ENCODE measurements at places on chromosomes 7 and 10.

GRCh38 chr7:150665896-150666295 is 19.6 kb upstream of the GIMAP2 start:
- no peak for DNase-seq

DNA sequence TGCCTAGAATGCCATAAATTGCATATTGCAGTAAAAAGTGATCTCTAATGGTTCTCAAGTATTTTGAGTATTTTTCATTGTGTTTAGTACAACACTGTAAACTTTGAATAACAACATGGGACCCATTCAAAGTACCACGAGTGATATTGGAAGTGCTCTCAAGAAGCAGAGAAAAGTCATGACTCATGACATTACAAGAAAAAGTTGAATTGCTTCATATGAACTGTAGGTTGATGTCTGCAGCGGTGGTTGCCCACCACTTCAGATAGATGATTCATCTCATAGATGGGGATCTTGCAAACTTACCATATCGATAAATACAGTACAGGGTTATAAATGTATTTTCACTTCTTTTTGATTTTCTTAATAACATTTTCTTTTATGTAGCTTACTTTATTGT is 33.9 kb downstream of the ENTPD1 start:
- DNase-seq, result no peak

DNA sequence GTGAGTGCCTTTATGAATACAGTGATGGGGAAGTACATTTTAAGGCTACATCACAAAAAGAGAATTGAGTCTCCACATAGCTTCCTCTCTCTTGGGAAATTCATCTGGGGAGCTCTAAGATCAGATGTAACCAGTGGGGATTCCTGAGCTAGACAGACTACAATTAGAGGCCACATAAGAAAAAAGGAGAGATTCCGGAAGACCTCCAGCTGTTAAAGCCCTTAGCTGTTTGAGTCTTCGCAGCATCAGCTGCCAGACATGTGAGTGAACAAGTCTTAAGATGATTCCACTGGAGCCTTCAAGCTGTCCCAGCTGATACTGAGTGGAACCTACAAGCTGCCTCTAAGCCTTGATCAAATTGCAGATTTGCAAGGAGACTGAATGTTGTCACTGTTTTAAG is 448.5 kb downstream of the NXPH1 start:
- DNase-seq, result no peak

GRCh38 chr10:102504179-102504975 is 605 bp downstream of the SUFU start:
- DNase-seq, result peak; percentile 57

DNA sequence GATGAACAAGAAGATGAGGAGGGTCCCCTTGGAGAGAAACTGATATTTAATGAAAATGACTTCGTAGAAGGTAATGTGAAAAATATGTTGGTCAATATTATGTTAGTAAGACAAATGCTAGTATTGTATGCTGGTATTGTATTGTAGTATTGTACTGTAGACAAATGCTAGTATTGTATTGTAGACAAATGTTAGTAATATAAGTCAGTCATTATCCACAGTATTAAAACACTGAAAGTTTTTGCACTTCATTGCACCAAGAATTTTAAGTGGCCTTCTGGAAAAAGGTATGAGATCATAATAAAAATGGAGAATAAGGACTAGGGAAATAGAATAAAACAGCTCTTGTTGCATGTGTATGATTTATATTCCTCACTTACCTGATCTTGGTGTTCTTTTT is 17.5 kb downstream of the CSGALNACT2 start:
- DNase-seq, result no peak

DNA sequence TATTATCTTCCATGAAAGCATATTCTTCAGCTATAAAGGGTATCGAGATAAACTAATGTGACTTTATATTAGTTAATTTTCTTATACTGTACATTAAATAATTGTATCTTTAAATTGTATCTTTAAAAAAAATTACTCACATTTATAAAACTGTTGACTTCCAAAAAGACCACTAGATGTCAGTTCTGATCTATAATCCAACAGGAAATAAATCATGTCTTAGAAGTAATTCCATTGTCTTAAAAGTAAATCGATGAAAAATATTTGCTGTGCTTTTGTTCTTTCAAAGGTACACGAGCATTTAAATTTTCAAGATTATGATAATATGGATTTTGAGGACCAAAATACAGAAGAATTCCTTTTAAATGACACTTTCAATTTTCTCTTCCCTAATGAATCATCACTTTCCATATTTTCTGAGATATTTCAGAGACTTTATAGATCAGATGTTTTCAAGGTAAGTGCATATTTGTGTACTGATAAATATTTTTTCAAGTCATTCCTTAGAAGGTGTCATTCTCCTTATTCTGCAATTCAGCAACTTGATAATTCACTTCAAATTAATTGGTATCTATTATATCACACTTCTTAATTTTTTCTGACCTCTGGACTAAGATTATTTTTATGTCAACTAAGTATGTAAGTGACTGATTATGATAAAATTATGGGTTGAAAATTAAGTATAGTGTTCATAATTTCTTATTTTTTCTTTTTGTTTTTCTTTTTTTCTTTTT is 138.5 kb downstream of the CPED1 start:
- peak; percentile 16 for DNase-seq

DNA sequence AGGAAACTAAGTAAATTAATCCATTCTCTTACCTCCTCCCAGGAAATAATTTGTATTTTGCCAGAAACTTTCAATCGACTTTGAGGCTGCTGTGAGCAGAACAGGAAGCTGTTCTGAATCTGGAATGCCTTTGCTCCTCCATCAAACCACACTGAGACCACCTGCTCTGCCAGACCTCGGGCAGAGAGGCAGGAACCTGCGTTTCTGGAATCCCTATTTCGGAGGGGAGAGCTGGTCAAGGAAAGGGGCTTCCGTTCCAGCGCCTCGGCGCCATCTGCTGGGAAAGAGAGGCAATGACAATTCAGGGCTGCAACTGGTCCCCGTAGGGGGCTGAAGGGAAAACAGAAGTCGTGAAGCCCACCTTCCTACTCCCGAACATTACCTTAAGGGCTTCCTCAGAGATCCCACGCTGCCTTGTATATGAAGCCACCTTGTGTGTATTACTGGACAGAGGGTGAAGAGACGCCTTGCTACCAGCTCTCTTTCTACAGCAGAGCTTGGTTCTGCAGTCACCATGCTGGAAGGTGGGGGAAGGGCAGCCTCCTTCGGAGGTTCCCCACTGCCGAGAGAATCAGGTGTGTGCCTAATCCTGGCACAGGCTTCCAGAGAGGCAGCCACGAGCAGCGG is 31.2 kb downstream of the ZNF467 start:
- DNase-seq, result peak; percentile 55

DNA sequence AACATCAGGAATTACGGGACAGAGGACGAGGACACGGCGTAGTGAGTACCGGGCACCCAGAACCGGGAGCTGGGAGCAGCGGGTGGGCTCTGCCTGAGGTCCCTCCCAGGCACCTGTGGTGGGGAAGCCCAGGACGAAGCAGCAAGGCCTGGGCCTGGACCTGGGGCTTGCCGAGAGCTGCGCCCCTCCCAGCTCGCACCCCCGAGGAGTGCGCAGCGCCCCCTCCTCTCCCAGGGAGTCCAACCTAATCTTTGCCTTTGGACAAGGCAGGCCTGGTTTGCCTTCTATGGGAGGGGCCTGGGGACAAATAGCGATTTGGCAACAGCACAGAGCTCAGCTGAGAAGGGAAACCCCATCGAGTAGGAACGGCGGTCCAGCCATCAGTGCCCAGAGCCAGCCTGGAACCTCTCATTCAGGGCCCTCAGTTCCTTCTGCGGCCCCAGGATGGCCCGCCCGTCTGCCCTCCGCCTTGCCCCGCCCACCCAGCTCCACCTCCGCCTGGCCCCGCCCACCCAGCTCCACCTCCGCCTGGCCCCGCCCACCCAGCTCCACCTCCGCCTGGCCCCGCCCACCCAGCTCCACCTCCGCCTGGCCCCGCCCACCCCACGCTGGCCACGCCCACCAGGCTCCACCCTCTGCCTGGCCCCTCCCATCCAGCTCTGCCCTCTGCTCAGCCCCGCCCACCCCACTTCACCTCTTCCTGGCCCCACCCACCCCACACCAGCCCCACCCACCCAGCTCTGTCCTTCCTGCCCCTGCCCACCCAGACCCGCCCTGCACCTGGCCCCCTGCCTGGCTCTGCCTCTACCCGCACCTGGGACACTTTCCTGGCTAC is 32.5 kb upstream of the KNDC1 start:
- no peak for DNase-seq

- no peak for DNase-seq
These were observed 32.3 kb downstream of the GARS1 start for GRCh38 chr7:30627026-30627425.

GRCh38 chr10:34627331-34627730 is 187.8 kb downstream of the PARD3 start:
- no peak for DNase-seq

DNA sequence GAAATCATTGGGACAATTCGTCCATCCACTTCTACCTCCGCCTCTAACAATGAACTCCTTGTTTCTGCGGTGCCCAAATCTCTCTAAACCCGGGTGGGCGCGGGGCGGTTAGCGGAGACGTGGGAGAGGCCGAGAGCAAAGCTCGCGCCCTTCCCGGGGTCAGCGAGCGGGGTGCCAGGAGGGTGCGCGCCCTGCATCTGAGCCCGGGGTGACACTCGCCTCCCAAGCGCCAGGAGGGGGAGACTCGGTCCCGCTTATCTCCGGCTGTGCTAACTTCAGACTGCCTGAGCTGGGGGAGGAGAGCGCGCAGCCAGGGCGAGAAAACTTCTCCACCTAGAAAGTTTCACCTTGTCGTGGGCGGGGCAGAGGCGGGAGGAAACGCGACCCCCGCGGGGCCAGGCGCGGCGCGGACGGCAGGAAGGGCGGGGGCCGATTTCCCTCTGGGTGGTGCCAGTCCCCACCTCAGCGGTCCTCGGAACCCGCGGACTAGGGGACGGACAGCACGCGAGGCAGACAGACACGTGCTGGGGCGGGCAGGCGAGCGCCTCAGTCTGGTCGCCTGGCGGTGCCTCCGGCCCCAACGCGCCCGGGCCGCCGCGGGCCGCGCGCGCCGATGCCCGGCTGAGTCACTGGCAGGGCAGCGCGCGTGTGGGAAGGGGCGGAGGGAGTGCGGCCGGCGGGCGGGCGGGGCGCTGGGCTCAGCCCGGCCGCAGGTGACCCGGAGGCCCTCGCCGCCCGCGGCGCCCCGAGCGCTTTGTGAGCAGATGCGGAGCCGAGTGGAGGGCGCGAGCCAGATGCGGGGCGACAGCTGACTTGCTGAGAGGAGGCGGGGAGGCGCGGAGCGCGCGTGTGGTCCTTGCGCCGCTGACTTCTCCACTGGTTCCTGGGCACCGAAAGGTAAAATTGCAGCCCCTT is at the start of gene MET:
TSS of gene MET (plus strand) at position 516 of the 915 bp plus-strand sequence. CDS start 26,889 bp downstream, outside the sequence.
- peak; percentile 65 for DNase-seq

GRCh38 chr7:32511791-32512190 is 16.5 kb downstream of the AVL9 start:
- no peak for DNase-seq

GRCh38 chr7:97008275-97008917 is 3.0 kb downstream of the DLX6 start:
- DNase-seq, result no peak

- no peak for DNase-seq
These were observed 22.7 kb downstream of the TACR2 start for GRCh38 chr10:69394020-69394419.

DNA sequence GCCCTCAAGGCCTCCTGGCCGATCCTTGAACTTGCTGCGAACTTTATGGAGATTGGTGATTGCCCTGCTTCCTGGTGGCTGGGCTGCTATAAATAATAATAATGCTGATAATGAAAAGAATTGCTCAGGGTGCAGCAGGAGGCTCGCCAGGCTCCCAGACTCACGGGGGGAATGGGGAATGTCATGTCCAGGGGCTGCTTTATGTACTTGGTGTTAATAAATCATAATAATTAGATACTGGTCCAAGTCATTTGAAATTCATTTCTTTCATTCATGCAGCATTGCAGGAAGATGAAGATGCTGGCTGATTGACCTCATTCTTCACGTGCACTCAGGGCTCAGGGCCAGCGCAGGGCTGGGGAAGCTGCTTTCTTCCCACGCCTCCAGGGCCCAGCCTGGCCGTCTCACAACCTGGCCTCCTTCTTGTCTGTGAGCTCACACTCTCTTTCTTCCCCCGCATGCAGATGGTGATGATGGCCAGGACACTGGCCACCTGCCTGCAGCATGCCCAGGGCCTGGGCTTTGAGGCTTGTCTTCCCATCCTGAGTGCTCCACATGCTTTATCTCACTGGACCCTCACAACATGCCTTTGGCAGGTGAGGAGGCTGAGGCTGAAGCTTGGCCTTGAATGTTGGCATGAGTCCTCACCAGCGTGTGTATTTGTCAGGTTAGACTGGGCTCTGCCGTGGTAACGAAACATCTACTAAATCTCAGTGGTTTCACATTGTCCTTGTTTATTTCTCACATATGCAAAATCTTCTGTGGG is 138.4 kb upstream of the TNS3 start:
- no peak for DNase-seq

GRCh38 chr10:44989597-44990301 is 11.0 kb upstream of the ZNF22 start:
- DNase-seq, result no peak

GRCh38 chr10:113562069-113562468 is 9.2 kb downstream of the HABP2 start:
- DNase-seq, result no peak

- DNase-seq, result no peak
These were observed at the start of gene CNTNAP2 for GRCh38 chr7:146116521-146117222. Gene CNTNAP2 (plus strand): TSS chr7:146116801. CDS start chr7:146116877, 76 bp downstream.

DNA sequence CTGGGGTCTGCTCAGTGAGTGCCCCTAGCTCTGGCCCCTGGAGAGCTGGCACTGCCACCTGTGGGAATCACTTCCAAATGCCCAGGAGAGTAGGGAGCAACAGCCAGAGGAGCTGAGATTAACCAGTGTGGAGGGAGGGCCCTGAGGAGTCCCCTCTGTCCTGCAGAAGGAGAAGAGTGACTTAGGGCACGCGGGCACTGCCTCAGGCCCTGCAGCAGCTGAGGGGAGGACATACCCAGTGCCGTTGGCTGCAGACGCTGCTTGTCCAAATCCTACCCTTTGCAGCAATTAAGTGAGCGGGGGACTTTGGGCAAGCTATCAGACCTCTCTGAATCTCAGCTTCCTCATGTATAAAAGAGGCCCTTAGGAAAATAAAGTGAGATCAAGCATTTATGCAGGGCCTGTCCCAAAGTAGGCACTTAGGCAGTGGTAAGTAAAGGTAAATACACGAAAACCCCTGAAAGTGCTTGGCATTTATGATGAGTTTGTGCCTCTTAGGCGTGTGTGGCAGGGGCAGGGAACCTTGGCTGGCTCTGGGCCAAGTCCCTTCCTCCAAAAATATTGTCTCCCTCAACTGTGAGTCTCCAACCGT is 16.9 kb downstream of the PRF1 start:
- DNase-seq, result no peak

- no peak for DNase-seq
These were observed 167.0 kb upstream of the RHOBTB1 start for GRCh38 chr10:61110936-61111335.

GRCh38 chr7:12488341-12488740 is 82.2 kb upstream of the SCIN start:
- no peak for DNase-seq

- DNase-seq, result no peak
These were observed 150.2 kb downstream of the REEP3 start for GRCh38 chr10:63671317-63671937.

DNA sequence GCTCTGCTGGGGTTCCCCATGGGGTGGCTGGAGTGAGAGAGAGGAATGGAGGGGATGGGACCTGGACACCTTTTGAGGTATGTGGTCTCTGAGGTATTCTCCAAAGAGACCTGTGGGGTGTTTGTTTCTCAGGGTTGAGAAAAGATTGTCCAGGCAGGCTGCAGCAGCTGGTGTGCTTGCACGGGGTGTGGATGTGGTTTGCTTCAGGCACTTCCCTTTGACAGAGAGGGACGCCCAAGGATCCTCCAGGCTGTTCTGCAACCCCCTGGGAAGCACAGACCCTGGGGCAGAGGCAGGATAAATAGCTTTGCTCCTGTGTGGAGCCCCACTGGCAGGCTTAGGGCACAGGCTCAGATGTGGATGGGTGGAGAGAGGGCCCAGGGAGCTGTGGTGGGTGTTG is 115.1 kb upstream of the AGK start:
- no peak for DNase-seq

Data from hematopoietic multipotent progenitor cell treated with erythropoietin and hydrocortisone succinate and interleukin-3 and kit ligand, for 8 days (in vitro differentiated cells).